Cortex of kidney (tissue), 1 donor: ENCODE measurements at places on chromosomes 3 and 15.

- DNase-seq, result no peak
These were observed 148.9 kb downstream of the IL20RB start for GRCh38 chr3:137106612-137107240.

DNA sequence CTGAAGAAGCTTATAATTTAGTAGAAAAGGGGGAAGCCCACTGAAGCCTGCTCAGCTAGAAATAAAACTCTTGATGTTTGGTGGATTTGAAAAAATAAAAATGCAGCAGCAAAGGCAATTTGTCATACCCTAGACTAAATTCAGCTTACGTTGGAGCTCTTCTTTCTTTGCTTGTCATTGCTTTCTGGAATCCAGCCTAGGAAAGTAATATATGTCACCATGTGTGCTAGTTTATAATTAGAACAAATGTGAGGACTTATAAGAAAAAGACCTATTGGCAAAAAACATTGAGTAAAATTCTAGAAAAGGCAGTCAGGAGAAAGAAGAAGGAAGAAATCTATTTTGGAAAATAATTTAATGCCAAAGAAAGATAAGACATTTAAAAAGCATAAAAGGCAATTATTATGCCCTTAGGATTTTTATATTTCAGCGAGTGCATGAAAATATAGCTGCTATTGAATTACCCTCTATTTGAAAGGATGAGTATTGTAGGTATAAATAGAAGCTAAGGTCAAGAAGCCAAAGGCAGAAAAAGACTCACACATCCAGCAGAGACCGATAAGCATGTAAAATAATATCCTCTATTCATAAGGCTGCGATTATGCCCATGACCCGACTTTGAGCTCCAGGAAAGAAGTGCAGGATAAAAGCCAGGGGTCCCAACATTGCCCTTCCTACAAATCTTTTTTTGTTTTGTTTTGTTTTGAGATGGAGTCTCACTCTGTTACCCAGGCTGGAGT is 10.6 kb upstream of the BTBD1 start:
- no peak for DNase-seq

DNA sequence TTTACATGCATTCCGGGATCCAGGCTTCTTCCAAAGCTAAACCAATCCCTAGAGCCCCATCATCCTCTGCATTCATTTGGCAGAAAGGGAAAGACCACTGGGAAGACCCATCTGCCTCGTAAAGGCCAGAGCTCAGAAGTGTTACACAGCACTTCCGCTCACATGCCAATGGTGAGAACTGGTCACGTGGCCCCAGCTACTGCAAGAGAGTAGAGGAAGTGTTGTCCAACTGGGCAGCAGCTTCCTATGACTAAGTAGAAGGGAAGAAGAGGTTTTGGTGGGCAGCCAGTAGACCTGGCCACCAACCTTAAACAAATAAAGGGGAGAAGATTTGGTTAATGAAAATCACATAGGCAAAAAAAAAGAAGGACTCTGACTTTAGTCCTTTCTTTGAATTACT is 74.4 kb upstream of the PPP2R3A start:
- no peak for DNase-seq

DNA sequence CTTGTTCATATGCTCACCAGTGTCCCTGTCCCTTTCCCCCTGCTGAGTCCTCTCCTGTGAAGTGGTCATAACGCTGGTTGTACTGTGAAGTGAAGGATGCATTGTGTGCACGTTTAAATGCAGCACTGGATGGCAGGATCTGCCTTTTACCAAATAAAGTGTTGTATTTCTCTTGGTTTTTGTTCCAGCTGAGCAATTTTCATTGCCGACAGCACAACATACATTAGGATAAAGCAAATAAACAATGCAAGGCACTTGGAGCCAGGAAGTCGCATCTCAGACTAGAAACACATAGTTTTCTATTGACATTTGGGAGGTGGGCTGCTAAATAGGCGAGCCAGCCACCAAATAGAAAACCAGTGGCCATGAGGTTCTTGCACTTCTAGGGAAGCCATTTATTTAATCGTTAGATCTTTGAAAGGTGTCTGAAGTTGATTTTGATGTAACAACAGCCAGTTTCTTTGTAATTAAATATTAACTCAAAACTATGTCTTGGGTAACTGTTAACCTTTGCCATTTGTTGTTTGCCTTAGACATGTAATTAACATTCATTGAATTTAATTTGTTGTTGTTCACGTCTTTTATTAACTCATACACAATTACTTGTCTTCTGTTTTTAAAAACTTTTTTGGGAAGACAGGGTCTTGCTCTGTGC is 185.3 kb downstream of the FNDC3B start:
- no peak for DNase-seq

DNA sequence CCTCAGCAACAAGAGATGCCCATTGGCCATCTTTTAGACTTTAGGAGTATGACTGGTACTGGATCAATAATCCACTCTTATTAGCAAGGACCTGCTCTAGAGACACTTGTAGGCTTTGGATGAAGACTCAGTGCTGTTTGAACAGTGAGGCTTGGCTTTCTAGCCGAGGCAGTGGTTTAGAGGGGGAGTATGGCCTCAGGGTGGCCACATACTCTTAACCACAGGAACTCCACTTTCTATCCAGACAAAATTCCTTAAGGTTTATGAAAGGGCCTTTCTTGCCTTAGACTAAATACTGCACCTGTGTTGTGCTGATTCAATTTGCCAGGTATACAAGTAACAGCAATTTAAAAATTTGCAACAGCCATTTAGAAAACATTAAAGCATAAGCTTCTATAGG is 1046.3 kb downstream of the DIPK2A start:
- DNase-seq, result no peak

DNA sequence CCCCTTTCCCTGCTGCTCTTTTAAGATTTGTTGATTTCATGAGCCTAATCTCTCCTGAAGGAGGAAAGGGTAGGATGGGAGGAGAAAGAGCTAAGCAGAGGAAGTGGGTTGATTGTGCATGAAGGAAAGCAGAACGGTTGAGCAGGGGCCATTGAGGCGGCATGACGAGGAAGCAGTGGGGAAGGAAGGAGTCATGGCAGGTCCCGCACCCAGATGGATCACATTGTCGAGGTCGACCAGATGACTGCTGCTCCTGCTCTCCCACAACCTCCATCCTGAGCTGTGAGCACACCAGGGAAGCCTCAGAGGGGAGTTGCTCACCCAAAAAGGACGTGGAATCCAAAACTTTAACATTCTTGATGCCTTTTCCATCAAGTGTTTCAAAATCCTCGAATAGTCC is 42.8 kb downstream of the ABTB1 start:
- DNase-seq, result no peak

GRCh38 chr15:39921274-39921638 is 1.2 kb upstream of the GPR176 start:
- no peak for DNase-seq

DNA sequence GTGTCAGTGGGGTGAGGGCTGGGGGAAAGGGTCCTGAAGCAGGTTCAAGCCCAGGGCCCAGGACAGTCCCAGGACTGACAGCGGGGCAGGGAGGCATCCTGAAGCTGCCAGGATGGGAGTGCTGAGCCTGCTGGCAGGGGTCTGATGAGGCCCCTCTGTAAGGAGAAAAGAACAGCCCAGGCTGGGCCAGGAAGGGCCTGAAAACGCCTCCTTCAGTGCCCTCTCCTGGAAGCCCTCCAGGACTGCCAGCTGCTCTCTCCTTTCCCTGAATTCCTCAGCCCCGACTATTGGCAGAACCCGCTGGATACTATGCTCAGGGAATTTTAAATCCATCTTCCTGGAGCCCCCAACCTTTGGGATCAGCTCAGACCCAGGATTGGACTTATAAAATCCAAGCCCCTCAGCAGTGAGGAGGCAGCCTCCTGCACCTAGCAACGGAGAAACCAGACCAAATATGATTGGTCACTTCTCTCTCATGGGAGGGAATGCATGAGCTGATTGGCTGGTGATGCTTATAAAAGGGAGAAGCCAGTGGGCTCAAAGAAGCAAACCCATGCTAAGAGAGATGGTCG is 203.5 kb upstream of the LINGO1 start:
- no peak for DNase-seq

GRCh38 chr3:435161-435560 is 238.6 kb downstream of the CHL1 start:
- DNase-seq, result no peak

GRCh38 chr15:90104551-90104950 is 2.3 kb upstream of the IDH2 start:
- DNase-seq, result no peak

DNA sequence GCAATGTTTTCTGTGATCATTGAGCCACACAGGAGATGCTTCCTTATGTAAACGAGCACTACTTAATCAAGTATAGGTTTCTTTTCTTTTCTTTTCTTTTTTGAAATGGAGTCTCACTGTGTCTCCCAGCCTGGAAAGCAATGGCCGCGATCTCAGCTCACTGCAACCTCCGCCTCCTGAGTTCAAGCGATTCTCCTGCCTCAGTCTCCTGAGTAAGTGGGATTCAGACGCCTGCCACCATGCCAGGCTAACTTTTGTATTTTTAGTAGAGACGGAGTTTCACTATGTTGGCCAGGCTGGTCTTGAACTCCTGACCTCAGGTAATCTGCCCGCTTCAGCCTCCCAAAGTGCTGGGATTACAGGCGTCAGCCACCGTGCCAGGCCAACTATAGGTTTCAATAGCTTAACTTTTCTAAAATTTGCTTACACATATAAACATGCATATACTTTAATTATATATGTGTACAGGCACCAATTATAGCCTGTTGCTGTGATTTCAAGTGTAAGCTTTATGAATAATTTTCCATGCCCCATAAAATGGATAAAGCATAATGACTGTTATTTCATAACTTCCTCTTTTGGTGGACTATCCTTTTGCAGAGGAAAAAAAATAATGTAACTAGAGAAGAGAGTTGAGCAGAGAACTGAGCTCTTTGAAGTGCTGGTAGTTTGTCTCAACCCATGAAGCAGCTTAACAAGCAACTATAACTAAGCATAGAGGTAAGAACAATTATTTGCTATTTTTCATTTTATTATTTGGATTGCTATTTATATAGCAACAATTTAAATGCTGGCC is 24.8 kb upstream of the MBNL1 start:
- no peak for DNase-seq

- no peak for DNase-seq
These were observed 8.2 kb downstream of the RUBCN start for GRCh38 chr3:197728487-197728886.

GRCh38 chr15:43872416-43873020 is 45.7 kb downstream of the WDR76 start:
- DNase-seq, result no peak

GRCh38 chr3:156373654-156374053 is 181.3 kb downstream of the SSR3 start:
- no peak for DNase-seq

GRCh38 chr15:95765161-95765560 is 565.3 kb upstream of the NR2F2 start:
- DNase-seq, result no peak

DNA sequence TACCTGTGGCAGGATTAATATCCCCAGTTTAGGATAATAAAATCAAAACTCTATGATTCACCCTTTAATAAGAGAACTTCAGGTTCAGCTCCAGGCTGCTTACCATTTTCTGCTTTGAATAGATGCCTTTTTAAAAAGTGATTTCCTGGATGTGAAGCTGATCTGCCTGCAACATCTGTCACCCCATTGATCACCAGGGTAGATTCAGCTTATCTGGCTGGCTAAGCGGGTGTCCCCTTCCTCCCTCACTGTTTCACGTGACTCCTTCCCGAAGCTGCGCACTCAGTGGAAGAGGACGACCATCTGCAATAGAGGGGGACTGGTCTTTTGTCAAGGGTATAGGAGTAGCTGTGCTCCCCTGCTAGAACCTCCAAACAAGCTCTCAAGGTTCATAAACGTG is 128.1 kb downstream of the IL1RAP start:
- no peak for DNase-seq

DNA sequence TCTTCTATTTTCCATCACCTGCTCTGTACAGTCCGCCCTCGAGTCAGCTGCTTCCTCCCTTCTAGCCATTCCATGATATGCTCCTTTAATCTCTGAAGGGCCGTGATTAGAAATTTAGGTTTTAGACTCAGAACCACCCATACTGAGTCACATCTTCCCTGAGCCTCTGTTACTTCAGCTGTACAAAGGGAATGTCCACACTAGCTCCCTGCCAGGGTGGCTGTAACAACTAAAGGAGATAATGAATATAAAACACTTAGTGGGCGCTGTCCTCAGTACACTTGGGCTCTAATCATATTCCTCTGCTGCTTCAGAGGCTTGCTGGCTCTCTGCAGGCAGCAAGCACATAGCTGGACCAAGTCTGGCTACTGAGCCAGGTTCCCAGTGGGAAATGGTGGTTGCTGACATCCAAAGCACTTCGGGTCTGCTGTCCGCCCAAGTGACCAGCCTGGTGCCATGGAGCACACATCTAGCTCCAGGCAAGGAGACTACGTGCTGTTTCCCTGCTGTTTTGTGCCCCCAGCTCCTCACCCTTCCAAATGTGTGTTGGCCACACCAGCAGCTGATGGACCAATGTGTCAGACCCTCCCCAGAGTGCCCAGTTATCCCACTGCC is 901 bp upstream of the CHST14 start:
- DNase-seq, result no peak

- DNase-seq, result no peak
These were observed 243.0 kb downstream of the NAALADL2 start for GRCh38 chr3:175102161-175102560.

DNA sequence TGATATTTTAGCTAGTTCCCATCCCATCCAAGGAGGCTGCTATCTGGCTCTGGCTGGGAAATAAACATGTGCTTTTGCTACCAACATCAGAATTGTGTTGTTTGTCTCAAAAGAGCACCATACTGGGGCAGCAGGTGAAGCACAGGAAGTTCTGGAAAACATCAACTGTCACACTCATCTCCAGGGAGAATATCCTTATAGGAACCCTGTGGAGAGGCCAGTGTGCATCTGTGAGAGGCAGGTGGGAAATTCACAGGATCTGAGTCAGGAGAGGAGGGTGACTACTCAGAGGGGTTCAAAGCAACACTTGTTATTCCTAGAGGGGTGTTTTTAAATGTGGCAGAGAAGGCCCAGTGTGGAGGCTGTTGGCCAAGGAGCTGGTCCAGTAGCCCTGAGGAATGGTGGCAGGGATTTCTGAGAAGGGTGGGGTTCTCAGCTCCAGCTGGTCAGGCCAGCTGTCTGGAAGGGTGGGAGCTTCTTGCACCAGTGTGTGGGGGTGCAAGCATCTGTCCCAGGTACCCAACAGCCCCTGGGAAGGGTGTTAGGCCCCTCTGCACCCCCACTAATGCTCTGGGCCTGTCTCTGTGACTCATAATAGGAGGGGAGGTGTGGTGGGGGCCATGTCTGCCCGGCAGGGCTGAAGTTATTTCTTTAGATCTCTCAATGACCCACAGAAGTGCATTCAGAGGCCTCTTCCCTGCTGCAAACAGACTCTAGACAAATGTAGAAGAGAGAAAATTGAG is 28.7 kb downstream of the RPSA start:
- DNase-seq, result no peak

- no peak for DNase-seq
These were observed 192.1 kb downstream of the CBLB start for GRCh38 chr3:105676621-105677300.

DNA sequence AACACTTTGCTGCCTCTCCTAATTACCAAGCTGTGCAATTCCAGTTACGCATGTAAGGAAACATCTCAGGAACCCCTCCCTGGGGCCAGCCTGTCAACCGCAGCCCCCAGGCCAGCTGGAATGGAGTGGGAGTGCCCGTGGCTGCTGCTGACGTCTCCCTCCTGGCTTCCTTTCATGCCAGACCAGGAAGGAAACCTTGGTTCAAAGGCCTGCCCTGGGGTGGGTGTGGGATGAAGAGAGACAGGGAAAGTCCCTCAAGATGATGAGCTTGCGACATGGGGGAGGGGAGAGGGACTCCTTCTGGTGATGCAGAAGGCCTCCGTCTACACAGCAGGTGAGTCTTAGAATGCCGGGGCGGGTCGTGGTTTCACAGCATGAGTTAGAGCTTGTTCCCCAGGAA is 11.4 kb upstream of the CYP11A1 start:
- DNase-seq, result no peak
